ENCODE measurements at places on chromosomes 12 and 14.

- DNase-seq: no peak
These were observed 737.7 kb downstream of the DIO2 start for GRCh38 chr14:79473651-79474050.

- peak; percentile 36 for DNase-seq
These were observed 65.0 kb downstream of the SETD3 start for GRCh38 chr14:99415496-99416281.

- DNase-seq: no peak
These were observed 115.3 kb downstream of the ALG10B start for GRCh38 chr12:38431921-38432320.

DNA sequence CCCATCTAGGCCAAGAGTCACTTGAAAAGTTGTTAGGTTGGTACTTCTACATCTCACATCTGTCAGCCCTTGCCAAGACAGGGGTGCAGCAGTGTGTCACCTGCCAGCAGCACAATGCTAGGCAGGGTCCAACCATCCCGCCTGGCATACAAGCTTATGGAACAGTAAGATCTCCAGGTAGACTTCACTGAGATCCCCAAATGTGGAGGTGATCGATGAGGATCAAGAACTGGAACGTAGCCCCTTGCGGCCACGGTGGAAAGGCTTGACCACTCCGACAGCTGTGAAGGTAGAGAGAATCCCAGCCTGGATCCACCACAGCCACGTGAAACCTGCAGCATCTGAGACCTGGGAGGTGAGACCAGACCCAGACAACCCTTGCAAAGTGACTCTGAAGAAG lies 696.0 kb upstream of the LMO3 start:
- no peak for DNase-seq
